ENCODE measurements at places on chromosomes 6 and 20. TPM values are rescaled to one million over a fixed set of nuclear protein-coding genes. Genes with fewer than 3 reads are reported as not detected.

The BTN1A1 gene
- not detected for total RNA-seq

DNA sequence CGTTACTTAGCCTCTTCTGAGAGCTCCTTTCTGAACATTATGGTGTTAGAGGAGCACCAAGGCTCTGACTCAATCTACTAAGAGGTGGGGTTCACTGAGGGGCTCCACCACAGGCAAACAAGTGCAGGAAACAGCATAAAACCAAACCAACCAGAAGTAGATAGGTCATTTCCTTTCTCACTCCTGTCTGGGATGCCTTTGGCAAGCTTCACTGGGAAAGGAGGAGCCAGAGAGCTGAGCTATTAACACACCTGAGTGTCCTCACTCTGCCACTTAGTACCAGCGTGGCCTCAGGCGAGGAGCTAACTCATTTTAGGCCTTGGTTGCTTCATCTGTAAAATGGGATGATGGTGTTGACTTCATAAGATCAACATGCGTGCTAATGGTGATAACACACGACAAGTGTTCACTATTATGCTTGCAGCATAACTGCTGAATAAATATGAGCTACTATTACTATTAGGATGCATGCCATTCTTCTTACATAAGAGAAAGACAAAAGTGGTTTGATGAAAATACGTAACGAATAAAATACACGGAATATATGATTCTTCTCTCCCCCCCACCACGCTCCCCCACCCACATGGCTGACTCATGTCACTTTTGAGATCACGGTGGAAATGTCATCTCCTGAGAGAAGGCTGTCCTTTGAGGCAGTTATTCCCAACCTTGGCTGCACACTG is 185.4 kb downstream of the BCAS1 start:
- no peak for DNase-seq

The MUC22 gene
- total RNA-seq, result not detected

DNA sequence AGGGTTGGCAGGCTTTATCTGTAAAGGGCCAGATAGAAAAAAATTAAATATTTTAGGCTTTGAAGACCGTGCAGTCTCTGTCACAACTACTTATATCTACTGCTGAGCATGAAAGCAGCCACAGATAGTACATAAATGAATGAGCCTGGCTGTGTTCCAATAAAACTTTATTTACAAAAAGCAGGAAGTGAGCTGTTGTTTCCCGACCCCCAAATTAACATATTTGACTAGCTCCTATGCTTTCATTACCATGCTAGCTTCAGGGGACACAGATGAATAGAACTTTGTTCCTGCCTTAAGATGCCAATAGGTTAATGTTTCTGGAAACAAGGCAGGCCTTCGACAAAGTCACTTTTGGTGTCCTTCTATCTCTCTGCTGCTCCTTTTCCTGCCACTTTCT is 1058.0 kb upstream of the FLRT3 start:
- DNase-seq, result no peak

The GDAP1L1 gene
- 0.13 TPM for total RNA-seq

GRCh38 chr6:142013287-142013686 is 119.4 kb upstream of the GJE1 start:
- DNase-seq, result peak; percentile 95

- DNase-seq, result no peak
Measured at GRCh38 chr6:3456395-3456897, 404 bp downstream of the SLC22A23 start.

DNA sequence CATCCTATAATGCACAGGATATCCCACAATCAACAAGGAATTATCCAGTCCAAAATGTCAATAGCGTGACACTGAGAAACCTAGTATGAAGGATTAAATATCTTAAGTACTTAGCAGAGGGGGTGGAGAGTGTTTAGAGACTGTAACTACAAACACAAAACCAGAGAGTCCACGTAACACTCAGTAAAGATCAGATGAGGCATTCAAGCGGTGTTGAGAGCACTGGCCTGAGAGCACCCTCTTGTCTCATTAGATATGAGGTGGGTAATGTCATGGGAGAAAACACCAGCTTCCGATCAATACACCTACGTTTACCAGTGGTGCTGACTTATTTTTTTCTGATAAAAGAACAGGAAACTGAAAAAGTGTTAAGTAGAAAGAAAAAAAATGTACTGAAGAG is 2.3 kb downstream of the FAM184A start:
- no peak for DNase-seq
